ENCODE measurements at places on chromosomes 7 and 10. TPM values are rescaled to one million over a fixed set of nuclear protein-coding genes. Genes with fewer than 3 reads are reported as not detected.

DNA sequence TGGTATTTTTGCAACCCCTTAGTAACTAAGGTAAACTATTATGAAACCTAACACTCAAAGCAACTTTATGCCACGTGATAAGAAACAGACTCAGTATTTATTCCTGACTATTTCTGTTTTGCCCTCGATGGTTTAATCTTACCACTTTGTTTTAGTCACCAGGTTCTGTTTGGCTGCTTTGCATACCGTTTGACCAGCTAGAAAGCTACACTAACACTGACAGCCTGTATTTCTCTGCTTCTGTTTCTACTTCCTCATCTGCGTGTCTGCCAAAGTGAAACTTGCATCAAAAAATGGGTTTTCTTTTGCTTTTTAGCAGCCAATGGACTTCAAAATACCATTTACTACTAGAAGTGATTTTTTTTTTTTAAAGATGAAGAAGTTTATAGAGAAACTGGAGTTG lies 802.5 kb downstream of the GRM8 start:
- DNase-seq, result no peak

DNA sequence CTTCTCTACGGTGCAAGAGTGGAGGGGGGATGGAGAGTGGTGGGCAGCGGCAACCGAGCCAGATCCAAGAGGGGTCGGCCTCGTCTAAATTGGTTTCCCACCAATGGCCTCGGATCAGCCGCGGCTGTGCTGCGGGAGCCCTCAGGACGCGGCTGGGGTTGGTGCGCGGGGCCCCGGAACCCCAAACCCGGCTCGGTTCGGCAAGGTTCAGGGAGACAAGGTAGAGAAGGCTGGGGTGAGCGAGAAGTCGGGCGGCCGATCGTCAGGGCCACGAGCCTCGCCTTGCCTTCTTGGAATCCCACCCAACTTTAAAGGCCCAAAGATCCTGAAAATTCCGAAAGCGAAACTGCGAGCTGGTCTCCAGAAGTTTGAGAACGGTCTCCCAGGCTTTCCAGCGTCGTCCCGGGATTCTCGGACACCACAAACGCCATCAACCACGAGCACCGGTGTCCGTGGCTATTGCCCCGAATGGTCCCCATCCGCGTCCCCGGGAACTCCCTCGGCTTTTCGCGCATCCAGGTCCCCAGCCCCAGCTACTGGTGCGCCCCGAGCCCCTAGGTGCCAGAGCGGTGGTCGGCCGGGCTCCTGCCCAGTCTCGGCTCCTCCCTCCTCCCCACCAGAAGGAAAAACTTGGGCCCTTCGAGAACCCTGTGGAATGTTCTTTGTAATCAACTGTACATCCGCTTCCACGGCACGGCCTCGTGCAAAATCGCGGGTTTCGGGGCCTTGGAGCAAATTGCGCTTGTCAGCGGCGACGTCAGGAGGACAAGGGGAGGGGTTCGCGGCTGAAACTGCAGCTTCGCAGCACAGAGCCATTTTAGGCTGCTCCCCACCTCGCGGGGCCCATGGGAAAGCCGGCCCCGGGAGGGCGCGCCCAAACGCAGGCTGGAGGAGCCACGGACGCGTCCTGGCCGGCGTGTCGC lies 3.2 kb downstream of the SFMBT2 start:
- DNase-seq, result no peak

GRCh38 chr7:30329716-30330115 lies 45.3 kb downstream of the ZNRF2 start:
- no peak for DNase-seq

DNA sequence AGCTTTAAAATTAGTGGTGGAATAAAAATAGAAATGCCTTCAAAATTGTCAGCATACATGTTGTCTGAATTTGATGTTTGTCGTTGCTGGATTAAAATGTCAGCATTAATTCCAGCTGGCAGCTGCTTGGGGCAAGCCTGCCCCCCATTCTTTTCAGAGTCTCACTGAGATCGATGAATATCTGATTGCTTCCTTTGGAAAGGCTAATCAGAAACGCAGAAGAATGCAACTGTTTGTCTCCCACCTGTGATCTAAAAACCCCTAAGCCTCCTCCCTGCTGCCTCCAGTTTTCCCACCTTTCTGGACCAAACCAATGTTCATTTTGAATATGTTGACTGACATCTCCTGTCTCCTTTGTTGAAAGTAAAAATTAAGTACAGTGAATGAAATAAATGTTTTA lies 27.9 kb upstream of the BNIP3 start:
- DNase-seq, result no peak

DNA sequence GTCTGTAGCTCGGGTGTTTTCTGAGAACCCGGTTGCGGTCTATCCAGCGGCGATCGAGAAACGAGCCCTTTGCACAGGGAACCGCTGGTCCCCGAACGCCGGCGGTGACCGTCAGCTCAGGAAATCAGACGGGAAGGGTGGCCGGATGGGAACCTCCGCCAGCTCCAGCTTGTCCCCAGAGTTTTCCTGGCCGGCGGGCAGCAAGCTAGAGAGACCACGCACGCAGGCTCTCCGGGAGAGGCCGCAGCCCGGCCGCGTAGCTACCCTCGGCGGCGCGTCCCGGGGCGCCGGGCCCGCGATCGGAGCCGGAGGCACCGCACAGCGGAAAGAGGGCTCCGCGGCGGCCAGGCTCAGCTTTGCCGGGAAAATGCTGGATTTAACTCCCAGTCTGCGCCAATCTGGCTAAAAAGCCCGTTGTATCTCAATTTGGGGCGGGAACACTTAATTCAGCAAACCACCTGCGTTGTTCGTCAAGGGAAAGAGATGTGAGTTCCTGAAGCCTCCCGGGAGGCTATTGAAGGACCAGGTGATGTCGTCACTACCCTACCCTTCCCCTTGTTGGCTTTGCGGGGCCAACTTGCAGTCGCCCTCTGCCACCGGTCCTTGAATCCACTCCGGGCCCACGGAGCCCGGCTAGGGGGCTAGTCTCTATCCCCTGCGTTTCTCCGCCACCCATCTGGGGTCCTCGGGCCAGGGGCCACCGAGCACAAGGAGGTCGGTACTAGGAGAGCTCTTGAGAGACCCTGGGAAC lies 859 bp upstream of the CH25H start:
- DNase-seq, result no peak

GRCh38 chr7:148625342-148625741 lies 34.8 kb downstream of the C7orf33 start:
- no peak for DNase-seq

GRCh38 chr7:92133133-92133736 lies 1.0 kb downstream of the CYP51A1 start:
- DNase-seq, result peak; percentile 38

DNA sequence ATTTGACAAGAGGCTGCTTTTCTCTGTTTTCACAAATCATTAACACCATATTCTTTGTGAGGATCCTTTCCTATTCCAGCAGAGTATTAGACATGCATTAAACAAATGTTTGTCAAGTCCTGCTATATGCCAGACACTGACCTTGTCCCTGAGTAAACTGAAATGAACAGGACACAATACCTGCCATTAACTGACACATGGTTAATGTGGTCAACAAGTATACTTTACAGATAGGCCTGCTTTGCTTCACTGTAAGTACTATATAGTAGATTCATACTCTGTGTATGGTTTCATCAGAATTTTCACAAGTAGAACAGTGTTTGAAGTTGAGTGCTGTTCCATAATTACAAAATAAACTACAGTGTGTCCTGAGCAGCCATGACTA lies 5.9 kb downstream of the TNKS2 start:
- DNase-seq, result no peak

DNA sequence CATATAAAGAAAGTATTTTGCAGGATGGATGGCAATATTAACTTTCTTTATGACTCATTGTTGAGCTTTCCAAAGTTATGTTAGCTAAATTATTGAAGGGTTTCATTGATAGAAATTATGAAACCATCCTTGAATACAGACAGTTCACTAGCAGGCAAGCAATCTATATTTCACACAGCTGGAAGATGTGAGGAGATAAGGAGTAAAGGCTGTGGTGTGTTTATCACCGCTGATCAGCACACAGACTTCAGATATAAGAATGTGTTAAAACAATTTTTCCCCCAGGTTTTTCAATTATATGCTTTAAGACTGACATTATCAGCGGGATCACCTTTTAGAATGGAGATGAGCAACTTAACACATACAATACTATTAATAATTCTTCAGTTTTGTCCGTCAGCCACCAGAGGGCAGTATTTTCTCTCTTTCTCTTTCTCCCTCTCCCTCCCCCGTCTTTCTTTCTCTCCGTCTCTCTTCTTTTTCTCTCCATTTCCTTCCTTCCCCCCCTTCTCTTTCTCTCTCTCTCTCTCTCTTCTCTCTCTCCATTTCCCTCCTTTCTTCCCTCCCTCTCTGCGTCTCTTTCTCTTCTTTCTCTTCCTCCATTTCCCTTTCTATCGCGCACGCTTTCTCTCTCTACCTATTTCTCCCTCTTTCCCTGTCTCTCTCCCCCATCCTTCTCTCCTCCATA lies 62.9 kb upstream of the FAM171A1 start:
- DNase-seq, result peak; percentile 40

DNA sequence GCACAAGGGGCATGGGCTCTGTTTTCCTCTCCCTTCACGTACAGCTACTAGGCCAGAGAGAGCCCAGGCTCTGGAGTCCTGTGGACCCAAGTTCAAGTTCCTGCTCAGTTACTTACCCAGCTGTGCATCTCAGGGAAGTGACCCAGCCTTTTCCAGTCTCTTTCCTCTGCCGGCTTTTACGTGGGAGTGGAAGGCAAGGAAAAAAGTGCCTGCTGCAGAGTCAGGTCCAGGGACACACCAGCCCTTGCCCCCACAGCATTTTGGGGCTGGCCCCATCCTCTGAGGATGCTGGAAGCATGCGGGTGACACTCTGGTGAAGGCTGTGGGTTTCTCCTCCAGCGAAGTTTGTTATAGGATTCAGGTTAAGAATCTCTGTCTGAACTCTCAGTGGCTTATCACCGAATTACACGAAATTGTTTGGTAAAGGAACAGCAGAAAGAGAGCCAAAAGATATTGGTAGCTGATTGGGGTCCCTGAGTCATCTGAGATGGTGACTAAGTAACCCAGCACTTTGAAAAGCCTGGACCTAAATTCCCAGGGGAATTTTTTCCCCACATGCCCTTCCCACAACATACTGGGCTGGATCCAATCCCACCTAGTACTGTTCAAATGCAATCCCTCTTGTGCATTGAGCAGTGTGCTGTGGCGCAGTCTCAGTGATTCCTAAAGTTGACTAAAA lies 424.3 kb downstream of the RPS24 start:
- DNase-seq, result peak; percentile 3

- no peak for DNase-seq
These were observed 498.1 kb downstream of the KCNMA1 start for GRCh38 chr10:77139252-77140160.

GRCh38 chr10:62719061-62719460 lies 85.5 kb upstream of the ADO start:
- DNase-seq, result no peak

GRCh38 chr7:157238087-157238486 lies 98.7 kb upstream of the DNAJB6 start:
- DNase-seq, result no peak

DNA sequence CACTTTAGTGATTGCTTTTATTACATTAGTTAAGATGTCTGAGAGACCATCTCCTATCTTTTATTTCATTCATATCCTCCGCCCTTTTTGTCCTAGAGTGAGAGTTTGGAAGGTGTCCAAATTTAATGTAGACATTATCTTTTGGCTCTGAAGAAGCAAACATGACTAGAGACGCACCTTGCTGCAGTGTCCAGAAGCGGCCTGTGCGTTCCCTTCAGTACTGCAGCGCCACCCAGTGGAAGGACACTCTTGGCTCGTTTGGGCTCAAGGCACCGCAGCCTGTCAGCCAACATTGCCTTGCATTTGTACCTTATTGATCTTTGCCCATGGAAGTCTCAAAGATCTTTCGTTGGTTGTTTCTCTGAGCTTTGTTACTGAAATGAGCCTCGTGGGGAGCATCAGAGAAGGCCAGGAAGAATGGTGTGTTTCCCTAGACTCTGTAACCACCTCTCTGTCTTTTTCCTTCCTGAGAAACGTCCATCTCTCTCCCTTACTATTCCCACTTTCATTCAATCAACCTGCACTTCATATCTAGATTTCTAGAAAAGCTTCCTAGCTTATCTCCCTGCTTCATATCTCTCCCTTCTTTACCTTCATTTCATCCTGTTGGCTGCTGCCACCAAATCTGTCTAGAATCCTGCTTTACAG lies 10.4 kb upstream of the CLCN1 start:
- DNase-seq, result no peak

DNA sequence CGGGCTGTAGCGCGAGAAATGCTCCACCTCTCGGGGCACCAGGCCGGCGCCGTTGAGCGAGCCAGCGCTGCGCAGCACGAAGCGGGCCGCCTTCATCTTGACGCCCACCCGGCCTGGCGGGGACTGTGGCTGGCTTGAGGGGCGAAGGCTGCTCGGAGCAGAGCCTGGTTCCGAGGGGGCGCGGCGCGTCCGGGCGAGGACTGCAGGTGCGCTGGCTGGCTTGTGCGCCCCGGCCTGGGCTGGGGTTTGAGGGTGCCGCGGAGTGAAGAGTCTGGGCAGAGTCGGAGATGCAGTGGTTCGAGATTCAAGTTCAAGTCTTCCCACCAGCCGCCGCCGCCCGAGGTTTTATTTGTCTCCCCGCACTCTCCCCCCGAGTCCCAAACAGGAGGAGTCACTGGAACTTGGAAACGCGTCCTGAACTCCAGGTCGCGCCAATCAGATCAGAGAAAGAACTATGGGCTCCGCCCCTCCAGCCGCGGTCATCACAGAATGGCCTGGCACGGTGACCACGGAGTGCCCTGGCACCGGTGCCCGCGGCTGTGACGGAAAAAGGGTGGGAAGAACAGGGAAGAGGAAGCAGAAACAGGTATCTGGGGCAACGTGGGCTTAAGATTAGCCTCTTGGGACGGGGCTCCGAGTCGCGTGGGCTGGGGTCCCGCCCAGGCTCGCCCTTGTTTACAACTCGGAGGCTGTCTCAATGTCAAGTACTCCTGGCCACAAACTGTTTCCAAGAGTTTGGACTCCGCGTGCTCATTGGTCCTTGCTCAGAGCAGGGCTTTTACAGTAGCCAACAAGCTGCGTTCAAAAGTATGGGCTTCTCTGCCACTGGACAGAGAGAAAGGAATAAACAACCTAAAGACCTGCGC lies at the start of gene PDK4:
PDK4 (minus strand) TSS at position 319 of the 866 bp plus-strand sequence; CDS start at position 96, 223 bp downstream.
- DNase-seq, result peak; percentile 87

GRCh38 chr10:59887972-59888640 lies 18.2 kb downstream of the CCDC6 start:
- DNase-seq, result no peak

DNA sequence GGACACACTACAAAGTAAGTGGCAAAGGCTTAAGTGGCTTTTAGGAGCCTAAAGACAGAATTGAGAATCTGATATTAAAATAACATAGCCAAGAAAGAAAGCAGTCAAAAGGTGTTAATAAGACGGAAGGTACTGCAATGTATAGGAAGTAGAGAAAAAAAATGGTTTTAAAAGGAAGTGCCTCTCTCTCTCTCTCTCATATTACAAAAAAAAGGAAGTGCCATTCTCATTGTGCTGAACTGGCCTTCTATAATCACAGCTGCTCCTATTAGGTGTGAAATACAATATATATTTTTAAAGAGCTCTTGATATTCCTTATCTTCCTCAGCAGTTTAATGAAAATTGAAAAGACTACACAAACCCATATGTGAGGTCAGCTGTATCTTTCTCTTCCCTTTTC lies 199.4 kb upstream of the NPVF start:
- DNase-seq, result no peak

The RBP3 gene
- not detected for total RNA-seq

The LEP gene
- total RNA-seq, result not detected

The PIK3AP1 gene
- total RNA-seq, result 5.4 TPM

The FGL2 gene
- total RNA-seq, result 1.0 TPM
